ENCODE measurements at places on chromosomes 4 and X.

DNA sequence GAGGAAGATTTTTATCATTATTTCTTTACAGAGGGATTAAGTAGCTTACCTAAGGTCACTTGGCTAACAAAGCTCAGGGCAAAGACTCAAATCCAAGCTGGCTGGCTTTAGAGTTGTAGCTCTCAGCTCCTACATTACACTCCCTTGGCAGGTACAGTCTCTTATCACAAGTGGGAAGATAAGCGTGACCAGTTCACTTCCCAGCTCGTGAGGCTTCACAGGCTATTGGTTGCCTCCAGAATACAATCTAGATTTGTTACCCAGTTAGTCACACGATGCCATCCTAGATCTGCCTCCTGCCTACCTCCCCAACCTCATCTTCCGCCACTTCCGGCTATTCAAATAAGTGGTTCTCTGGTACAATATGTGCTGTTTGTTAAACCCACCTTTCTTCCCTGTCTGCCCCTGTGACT lies 3.7 kb downstream of the MMRN1 start:
- peak; percentile 2 for DNase-seq

- DNase-seq, result no peak
These were observed 553.6 kb downstream of the STPG2 start for GRCh38 chr4:97589481-97590196.

GRCh38 chr4:183468210-183469095 lies 24.0 kb downstream of the CDKN2AIP start:
- no peak for DNase-seq

- no peak for DNase-seq
These were observed 124.5 kb upstream of the PLAC1 start for GRCh38 chrX:134782796-134783195.

GRCh38 chr4:76620723-76621468 lies 185.9 kb downstream of the SHROOM3 start:
- DNase-seq, result peak; percentile 31

DNA sequence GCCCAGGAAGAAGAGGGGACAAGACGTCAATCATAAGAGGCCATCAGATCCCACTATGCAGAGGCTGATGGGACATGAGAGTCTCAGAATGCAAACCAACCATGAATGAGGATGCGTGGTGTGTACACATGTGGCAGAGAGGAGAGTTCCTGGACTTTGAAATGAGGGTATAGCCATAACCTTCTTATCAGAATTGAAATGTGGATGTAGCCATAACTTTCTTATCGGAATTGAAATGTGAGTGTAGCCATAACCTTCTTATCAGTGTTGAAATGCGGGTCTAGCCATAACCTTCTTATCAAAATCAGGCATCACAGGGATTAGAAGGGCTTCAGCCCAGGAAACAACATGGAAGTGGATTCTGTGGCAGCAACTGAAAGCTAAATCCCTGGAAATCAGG lies 415.5 kb upstream of the FAT1 start:
- no peak for DNase-seq

GRCh38 chr4:69860052-69860451 lies at the start of gene SULT1E1:
TSS of gene SULT1E1 (minus strand) at chr4:69860145. CDS start at chr4:69857644, 2,501 bp downstream.
- DNase-seq, result no peak

- DNase-seq, result no peak
These were observed 126.6 kb upstream of the NDST3 start for GRCh38 chr4:117907646-117908045.

DNA sequence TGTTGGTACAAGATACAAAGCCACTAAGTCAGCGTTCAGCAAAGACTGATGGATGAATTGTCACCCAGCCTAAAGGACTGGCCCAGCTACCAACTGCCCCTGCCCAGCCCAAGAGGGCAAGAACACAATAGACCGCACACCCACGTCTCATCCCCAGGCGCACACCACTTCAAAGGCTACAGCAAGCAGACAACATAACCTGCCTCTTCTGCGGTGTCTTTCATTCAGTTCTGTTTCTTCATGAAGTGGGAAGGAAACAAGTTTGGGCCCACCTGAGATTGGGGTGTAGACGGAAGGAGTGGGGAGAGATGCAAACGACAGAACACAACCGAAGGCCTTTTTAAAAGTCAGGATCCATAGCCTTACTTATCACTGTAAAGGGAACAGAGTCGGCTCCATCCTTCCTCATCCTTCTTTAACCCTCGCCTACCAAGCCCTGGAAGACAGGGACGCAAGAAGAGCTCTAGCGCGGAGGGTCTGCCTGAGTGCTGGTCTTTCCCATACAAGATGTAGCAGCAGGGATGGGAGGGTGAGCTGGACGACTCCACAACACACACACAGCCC lies 691 bp downstream of the SCARB2 start:
- DNase-seq, result no peak

DNA sequence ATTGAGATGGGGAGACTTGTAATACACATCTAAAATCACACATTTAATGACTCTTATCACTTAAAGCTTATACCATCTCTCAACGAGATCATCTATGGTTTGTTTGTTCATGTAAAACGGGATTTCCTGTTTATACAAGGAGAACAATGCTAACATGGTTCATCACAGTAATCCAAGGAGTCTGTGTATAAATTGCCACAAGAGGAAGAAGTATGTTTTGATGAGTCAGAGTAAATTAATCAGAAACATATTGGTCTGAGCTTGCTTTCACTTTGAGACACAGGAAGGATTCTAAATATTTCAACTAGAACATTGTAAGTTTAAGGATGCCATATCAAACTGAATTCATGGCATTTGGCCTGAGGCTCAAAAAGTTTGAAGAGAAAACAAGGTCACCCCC lies 594.1 kb downstream of the GLUD2 start:
- no peak for DNase-seq

GRCh38 chr4:109912706-109913595 lies at the start of gene EGF:
TSS of gene EGF (plus strand) at chr4:109912883. CDS start at chr4:109913336, 453 bp downstream.
- no peak for DNase-seq

DNA sequence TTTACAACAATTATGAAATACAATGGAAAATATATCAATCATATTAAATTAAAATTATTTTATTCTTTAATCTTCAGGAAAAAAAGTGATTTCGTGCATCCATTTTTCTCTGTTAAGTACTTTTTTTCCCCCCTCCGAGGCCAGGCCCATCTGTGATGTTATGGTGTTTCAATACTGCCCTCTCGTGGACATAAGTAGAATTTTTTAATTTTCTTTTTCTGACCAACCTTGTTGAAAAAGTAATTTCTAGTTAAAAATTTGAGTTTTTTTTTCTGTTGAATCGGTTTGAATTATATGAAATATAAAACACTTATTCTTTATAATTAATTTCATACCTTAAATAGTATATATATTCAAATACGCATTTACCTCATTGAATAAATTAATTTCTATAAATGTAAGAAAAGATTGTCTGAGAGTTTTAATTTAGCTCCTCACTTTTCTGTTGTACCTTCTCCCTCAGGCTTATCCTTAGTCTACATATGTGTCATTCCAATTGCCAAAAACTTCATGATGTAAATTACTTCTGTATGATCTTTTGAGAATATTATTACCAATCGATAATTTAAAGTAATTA lies 175.8 kb upstream of the TECRL start:
- DNase-seq, result no peak

GRCh38 chr4:123449780-123450179 lies 53.2 kb downstream of the SPRY1 start:
- DNase-seq, result no peak

Data from osteoblast (primary cell).